ENCODE measurements at places on chromosomes 3 and 15.

GRCh38 chr3:191301017-191301416, 28.2 kb upstream of the CCDC50 start:
- no peak for DNase-seq

- no peak for DNase-seq
These were observed 33.9 kb upstream of the TBC1D23 start for GRCh38 chr3:100226712-100227429.

GRCh38 chr15:73051391-73051806, 864 bp upstream of the NEO1 start:
- DNase-seq: no peak

- no peak for DNase-seq
These were observed 200.3 kb downstream of the ZNF621 start for GRCh38 chr3:40725031-40725430.

GRCh38 chr3:67016522-67017080, 18.5 kb downstream of the KBTBD8 start:
- DNase-seq: no peak

GRCh38 chr3:135558150-135558783, 407.3 kb upstream of the PPP2R3A start:
- DNase-seq: no peak

DNA sequence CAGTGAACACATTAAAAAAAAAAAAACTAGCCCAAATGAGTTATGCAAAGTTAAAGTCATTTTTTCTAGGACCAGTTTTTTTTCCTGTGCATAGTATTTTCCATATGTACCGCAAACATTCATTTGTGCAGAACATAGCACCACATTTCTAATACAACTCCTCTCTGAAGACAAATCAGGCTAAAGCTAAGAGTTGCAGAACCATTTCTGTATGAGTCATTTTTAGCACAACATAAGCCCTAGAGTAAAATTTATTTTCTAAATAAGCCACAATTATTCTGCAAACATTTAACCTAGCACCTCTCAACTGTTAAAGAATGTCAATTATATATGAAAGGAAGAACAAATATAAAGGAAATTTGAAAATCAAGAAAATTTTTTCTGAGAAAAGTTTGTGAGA, 375.8 kb downstream of the TIGIT start:
- no peak for DNase-seq

DNA sequence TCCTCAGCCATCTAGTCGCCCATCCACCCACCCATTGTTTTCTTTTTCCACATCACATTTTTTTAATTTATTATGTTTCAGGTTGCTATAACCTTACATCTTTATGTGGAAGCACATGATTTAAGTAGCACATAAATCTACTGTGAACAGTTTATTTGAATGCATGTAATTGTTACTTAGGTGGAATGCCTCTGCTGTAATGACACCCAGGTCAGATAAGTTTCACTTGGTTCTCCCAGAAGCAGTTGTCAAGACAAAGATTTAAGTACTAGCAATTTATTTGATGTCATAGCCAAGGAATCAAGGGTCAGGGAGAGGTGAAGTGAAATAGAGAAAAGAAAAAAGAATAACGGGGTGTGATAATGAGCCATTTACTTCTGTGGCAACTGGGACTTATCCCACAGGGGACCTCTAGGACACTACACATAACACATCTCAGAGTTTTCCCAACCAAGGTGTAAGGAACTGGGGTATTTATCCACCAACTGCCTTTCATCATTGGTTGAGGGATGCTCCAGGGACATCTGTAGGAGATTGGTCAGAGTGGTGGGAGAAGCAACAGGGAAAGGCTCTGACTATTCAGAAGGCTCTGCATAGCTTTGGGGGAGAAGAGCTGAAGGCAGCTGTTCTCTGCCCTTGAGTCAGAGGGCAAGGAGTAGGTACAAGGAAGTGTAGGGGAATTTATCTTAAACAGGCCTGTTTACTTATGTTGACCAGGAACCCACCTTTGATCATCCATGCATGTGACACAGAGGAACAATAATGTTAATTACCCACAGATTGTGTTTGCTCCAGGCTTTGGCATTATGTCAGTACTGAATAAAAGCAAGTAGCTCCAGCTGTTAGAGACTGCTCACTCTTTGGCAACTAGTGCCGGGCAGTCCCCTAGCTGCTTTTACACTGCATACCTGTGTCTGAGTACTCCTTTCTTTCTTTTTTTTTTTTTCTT, 94.8 kb downstream of the CD200R1L start:
- no peak for DNase-seq

DNA sequence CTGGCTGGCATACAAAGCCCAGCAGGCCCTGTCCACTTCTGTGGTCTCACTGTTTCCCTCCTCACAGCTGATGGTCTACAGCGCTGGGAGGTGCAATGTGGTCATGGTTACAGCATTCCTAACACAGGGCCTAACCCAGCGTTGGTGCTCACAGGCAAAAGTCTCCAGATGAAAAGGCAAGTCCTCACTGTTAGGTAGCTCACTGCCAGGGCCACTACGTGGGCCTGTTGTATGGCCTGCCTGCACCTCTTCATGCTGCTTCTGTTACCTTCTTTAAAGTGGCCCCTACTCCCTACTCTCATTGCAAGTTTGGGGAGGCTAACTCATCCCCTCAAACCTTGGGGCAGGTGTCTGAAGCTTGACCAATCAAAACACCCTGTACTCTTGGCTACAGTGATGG, 31.3 kb downstream of the CCDC13 start:
- peak; percentile 42 for DNase-seq

GRCh38 chr3:46900356-46900755, 22.8 kb downstream of the PTH1R start:
- DNase-seq: no peak

GRCh38 chr3:123595396-123596180, 10.7 kb upstream of the HACD2 start:
- no peak for DNase-seq

DNA sequence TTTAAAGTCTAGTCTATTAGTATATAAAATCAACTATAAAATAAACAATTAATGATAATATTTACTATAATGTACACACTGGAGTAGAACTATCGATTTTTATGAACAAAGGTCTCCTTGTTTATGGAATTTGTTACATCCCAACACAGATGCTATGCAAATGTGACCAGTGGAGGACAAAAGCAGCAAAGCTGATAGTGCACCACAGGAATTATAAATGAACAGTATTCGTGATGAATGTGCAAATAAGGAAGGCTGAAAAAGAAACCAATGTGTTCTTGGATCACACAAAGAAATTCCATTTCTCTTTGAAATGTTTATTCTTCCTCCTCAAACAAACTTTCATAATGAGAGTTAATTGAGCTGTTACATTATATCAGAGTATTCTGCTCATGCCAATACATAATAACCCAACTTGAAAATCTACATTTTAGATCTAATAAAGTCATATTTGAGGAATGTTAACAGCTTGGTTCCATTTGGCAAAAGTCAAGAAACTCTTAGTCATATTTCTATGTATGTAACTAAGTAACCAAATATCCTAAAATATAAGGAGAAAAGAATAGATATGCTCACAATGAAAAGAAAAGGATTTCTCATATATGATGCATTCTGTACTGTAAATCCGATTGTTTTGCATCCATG, 79.3 kb downstream of the NEK10 start:
- DNase-seq: peak; percentile 26

DNA sequence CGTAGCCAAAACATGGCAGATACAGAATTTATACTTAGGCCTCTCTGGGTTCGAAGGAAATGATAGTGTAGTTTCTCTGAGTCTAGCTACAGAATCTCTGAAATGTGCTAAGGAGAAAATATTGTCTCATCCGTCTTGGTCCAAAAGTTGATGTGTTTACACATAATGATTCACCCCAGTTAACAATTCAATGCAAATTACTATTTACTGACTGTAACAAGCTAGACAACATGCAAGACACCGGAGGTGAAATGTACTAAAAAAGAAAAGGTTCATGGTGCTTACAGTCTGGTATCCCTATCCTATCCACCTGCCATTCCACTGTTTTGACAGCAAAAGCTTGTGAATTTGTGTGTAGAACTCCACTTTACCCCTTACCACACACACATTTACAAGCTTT, 146.8 kb downstream of the SUCLG2 start:
- no peak for DNase-seq

- no peak for DNase-seq
These were observed 13.2 kb downstream of the ABTB1 start for GRCh38 chr3:127685708-127686511.

GRCh38 chr3:49007771-49008528, 759 bp downstream of the WDR6 start:
- no peak for DNase-seq

- DNase-seq: no peak
These were observed 15.1 kb upstream of the STAB1 start for GRCh38 chr3:52479877-52480575.

DNA sequence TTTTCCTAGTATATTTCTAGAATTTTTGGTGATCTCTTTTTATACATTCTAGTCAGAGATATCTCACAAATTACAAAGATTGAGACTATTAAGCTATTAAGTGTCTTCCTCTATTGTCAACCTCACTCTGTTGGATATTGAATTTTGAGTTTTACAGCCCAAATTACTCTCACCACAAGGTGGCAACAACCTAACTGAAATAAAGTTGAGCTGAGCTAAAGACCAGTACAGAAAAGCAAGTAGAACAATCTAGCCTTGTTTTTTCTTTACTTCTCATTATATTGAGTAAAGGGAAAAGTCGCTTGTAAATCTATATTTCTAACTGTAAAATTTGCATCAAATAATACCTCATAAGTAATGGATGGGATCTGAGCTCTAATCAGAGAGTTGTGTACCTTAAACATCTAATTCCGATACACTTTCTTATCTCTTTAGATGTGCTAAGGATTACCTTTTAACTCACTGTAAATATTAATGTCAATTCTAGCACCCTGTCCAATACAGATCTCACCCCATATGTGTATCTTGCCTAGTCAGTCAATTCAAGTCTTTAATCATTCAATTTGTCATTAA, 13.6 kb upstream of the COMMD2 start:
- DNase-seq: peak; percentile 37

DNA sequence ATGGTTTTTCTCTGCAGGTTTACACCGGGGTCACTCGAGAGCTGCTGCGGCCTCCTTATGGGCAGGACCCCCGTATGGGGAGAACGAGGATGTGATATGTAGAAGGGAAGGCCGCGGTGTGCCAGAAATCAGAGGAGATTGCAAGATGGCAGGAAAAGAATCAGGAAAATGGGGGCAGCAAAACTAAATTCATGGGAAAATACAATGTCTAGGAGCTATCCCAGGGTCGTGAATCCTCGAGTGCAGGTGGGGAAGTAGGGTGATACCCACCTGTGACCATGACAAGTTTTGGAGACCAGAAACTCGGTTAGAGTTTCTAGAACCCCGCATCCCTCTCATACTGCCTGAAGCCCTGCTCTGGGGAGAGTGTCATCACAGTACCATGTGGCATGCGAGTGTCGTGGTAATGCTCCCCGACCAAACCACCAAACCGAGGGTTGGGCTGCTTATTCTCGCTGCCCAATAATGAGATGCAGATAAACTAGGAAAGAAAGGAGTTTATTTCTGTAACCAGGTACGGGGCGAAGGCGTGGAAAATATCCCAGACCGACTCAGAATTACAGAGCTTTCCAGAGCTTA, 781 bp downstream of the TRNT1 start:
- DNase-seq: no peak

GRCh38 chr3:121531269-121531668, 14.5 kb downstream of the POLQ start:
- no peak for DNase-seq

- DNase-seq: peak; percentile 79
These were observed 440.7 kb upstream of the THBS1 start for GRCh38 chr15:39140060-39140604.

- no peak for DNase-seq
These were observed 357.1 kb upstream of the KCNH8 start for GRCh38 chr3:18791182-18791581.

DNA sequence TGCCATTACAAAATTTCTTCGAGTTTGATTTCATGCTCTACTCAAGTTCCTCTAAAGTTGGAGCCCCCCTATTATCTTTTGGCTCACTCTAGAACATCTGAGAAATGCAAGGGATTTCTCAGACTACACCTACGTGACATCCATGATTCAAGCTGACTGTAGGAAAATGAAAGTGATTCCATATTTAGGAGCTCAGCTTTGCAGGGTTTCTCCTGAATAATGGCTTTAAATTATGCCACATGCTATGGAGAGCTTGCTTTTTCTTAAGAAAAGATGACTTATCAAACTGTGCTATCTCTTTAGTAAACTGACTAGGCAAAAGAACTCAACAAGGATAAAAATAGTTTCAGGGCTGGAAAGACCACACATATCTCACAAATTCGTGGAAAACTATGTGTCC, 292.1 kb downstream of the LSAMP start:
- DNase-seq: no peak

DNA sequence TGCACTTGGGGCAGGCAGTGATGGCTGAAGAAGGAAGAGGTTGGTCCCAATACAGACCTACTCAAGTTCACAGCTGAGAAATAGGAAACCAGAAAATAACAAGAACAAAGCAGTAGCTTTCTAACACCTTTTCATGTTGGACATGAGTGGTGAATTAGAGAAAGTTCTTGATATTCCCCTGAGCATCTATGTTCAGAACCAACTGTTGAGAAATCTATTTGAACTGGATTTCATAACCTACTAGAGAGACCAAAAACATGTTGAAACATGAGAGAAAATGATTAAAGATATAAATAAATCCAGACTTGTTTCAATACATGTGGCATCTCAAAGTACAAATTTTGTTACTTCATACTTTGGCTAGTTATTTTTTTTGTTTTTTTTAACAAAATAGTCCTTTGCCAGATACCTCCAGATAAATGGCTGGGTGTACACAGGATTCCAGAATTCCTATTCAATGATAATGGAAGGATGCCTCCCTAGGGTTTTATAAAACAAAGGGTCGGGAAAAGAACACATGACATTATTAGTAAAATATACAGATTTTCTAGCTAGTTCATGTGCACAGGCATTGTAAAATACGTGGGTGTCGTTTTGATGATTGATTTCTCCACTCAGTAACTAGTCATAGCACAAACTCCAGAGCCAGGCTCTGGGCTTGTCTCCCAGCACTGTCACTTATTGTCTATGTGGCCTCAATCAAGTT, 34.4 kb upstream of the TNFSF10 start:
- no peak for DNase-seq

DNA sequence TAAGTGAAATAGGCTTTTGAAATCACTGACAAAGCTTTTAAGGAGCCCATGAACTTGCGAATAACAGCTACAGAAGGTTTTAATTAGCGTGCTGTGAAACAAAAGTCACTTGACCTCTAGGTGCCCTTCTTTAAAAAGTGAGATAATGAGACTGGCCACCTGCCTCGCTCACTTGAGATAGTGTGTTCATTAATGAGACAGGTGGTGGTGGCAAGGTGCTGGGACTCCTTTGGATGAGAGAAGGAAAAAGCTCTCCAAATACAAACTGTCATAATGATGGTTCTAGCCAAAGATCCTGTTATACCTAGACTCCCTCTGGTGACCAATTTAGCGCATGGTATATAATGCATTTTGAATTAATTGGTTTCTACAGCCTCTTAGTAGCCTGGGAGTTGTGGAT, 22.7 kb upstream of the IREB2 start:
- no peak for DNase-seq

DNA sequence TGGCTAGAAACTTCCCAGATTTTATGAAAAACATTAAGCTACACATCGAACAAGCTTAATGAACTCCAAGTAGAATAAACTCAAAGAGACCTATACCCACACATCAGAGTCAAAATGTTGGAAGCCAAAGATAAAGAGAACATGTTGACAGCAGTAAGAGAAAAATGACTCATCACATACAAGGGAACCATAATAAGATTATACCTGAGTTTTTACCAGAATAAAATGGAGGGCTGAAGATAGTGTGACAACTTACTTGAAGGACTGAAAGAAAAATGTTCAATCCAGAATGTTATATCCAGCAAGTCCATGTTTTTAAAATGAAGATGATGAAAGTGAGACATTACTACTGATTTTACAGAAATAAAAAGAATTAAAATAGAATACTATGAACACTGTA, 22.8 kb downstream of the MYL3 start:
- DNase-seq: no peak
